ENCODE measurements at places on chromosomes 6 and 20.

- peak; percentile 30 for DNase-seq
These were observed 590 bp downstream of the SLCO4A1 start for GRCh38 chr20:62642666-62643520.

- no peak for DNase-seq
These were observed 262.2 kb downstream of the EYA4 start for GRCh38 chr6:133503336-133503729.

DNA sequence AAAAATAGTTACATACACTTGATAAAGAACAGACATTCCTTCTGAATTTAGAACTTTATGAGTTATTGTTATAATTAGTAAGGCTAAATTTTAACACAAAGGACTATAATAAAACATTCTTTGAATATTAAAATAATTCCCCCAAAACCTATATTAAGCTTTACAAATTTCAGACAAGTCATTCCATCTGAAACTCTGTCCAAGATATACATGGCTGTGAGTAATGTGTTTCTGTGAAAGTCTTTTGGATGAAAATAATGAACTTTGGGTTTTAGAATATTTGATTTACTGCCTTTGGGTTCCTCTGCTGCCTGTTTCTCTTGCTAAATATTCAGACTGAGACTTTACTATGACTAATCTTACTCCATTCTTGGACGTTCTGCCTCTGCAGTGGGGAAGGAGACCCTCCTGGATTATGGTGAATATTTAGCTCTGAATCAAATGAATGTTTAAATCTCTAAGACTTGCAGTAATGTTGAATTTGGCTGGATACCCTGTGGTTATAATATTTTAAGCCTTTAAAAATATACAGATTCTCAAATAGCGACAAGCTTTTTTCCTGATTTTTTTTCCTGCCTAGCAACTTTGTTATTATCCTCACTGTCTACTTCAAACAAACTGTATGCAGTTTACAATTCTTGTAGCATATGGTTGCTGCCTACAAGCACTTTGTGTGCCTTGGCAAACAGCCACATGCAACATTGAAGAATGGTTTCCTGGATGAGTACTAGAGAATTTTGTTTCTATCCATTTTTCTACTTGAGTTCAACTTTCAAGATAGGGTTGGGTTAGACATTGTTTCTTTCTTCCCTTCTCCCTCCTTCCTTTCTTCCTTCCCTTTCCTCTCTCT lies 51.4 kb downstream of the TXLNB start:
- no peak for DNase-seq

- no peak for DNase-seq
These were observed 29.0 kb downstream of the CD83 start for GRCh38 chr6:14146506-14147096.

DNA sequence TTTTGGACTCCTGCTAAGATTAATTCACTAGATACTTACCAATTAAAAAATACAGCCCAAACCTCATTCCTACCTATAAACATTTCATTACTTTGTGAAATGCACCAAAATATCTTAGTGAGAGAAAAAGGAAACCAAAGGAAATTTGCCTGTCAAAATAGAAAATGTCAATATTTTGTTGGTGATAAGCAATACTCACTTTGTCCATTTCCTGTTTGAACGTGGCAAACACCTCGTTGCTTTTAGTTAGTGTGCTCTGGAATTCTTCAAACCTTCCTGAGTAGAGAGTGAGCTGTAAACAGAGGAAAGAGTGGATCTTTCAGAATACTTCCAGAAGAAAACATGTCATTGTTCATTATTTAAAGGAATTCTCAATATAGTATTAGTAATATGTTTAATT lies 44.2 kb downstream of the TXLNB start:
- no peak for DNase-seq

GRCh38 chr6:44381739-44382138 lies 5.8 kb upstream of the CDC5L start:
- DNase-seq, result peak; percentile 48

DNA sequence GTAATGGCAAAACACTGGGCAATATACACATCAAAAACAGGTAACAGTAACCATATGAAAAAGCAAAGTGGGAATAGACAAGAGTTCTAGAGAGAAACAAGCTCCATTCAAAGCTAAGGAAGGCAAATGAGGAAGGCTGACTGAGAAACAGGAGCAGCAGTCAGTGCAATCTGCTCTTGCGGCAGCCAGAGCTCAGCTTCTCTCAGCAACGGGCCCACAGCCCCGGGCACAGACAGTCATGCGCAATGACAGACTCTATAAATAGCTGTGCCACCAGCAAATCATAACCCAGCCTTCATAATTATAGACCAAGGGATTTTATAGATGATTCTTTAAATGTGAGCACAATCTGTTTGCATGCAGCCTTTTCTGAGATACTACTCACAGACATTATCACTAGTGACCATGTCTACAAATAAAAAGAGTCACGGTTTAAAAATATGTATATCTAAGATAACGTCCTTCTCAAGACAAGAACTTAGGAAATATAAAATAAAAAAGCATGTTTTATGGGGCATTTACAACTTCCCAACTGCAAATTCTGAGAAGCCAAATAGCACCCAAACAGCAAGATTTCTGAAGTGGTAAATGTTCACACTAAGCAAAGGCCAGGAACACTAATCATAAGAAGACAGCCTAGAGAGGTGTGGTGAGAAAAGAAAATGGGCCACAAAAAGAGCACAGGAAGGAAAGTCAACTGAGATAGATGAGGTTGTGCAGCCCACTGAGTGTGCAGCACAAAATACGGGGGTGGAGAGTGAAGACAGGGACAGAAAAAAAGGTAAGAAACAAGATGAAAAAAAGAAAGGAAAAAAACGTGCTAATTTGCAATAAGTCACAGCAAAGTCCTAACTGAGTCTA lies 39.9 kb upstream of the BEND6 start:
- no peak for DNase-seq

- DNase-seq, result no peak
These were observed 202.6 kb downstream of the TMEM242 start for GRCh38 chr6:157120534-157121232.

GRCh38 chr20:6704132-6704861 lies 63.2 kb upstream of the BMP2 start:
- DNase-seq, result no peak

GRCh38 chr6:15769511-15770018 lies 106.7 kb upstream of the DTNBP1 start:
- DNase-seq, result no peak

DNA sequence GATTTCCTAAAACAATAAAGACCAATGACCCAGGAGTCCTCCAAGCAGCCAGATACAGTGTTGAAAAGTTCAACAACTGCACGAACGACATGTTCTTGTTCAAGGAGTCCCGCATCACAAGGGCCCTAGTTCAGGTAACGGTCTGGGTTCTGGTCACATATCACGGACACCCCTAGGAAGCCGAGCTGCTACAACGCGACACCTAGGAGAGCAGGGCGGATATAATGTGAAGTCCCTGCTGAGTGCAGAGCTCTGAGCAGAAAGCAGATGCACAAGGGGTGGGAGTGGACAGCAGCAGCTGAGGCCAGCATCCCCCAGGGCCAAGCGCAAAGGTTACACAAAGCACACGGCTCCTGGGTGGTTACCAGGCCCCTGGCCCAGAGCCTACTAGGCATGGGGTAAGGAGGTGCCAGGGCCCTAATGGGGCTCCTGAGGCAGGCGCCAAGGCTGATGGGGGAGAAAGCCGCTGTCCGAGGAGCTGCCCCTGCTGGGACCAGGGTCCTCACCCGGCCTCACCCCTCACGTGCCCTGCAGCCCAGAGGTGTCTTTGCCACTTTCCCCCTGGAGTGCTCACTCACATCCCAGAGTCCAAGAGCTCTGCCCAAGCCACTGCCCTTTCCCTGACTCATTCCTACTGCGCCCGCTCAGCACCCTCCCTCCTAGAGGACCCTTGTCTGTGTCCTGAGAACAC lies 8.4 kb downstream of the CST7 start:
- DNase-seq, result no peak

- no peak for DNase-seq
These were observed 46.9 kb downstream of the OSTM1 start for GRCh38 chr6:108027594-108027993.

- DNase-seq, result no peak
These were observed 7.2 kb downstream of the GCNT2 start for GRCh38 chr6:10528158-10528981.

DNA sequence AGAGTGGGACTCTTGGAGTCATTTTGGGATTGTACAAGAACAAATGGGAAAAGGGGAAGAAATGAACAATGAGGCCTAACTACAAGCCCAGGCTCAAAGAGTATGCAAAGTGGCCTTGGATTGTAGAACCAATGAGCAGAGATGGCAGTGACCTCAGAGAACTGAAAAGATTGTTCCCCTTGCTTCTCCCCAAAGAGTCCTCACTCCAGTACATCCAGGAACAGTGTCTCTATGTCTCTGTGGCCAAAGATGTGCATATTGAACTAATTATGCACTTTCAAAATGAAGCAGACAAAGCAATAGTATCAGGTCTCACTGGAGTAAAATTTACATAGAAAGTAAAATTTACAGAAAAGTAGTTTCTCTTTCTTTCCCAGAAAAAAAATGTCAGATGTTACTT lies 81.0 kb downstream of the SMLR1 start:
- no peak for DNase-seq

DNA sequence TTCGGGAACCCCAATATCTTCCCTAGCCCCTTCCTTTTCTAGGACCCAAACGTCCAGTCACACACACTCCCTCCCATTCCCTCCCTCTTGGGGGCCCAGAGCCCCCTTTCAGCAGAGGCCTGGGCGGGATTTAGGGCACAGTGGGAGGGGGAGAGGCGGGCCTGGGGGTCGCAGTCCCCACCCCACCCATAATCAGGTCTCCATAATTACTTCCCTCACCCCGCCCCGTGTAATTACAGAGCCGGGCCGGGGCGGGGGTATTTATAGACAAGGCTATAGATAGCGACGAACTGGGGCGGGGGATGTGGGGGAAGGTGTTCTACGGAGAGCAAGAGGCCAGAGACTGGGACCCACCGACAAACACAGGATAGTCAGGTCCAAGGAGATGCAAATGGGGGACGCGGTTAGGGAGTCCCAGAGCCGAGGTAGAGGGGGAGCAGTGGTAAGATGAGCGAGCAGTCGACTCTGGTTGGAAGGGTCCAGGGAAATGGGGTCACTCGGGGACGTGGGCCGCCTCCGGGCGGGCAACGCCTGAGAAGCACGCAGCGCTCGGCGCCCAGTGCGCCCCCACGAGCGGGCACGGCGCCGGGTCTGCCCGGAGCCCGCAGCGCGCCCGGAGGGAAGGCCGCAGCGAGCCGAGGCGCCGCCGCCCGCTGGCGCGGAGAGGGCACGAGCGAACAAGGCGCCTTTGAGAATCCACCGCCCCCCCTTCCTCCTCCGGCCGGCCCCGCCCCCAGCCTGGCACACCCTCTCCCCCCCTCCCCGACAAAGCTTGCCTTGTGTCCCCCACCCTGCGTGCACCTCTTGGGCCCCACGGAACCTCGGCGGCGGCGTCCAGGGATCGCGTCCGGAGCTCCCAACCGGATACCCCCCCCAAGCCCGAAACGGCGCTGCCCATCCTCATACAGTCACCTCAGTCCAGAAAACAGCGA lies 670 bp upstream of the COL11A2 start:
- peak; percentile 19 for DNase-seq

DNA sequence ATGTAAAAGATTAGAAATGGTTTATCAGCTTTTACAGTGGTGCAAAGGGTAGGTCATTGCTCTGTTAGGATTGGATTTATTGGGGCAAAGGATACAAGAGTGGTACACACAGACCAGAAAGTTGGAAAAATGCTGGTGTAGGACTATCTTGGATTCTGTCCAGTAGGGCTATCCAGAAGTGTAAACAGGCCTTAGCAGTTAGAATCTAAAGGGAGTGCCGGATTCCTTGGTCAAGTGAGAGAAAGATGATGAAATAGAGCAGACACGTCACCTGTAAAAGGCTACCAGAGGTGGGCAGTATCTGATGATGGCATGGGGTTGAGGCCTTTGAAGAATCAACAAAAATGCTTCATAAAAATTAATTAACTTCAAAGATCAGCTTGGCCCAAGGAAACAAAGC lies 975.9 kb downstream of the KIF16B start:
- no peak for DNase-seq

DNA sequence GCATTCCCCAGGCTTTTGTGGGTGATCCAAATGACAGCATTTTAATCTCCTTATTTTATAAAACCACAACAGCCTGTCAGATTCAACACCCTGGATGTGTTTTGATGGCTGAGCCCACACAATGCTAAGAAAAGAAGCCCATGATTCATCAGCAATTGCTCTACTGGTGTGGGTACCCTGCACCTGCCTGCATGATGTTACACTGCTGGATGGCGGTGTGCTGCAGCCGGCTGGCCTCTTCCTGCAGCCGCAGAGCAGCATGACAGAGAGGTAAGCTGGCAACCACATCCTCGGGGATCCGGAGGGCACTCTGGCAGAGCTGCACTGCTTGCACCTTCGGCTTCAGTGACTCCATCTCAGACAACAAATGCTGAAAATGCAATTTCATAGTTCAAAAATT lies 327.5 kb downstream of the SYNE1 start:
- DNase-seq, result peak; percentile 55

DNA sequence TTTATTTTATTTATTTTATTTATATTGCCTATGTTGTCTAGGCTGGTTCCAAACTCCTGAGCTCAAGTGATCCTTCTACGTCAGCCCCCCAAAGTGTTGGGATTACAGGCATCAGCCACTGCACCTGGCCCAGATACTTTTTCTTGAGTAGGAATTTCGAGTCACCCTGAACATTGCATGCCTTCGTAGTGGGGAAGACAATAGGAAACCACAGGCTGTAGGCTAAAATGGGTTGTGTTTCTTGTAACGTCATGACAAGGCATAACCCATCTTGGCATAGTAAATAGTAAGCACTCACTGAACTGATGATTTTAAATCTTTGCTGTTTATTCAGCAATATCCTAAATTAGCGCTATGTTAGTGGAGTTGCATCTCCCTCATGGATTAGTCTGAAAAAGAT lies 34.9 kb downstream of the PTPN1 start:
- no peak for DNase-seq

DNA sequence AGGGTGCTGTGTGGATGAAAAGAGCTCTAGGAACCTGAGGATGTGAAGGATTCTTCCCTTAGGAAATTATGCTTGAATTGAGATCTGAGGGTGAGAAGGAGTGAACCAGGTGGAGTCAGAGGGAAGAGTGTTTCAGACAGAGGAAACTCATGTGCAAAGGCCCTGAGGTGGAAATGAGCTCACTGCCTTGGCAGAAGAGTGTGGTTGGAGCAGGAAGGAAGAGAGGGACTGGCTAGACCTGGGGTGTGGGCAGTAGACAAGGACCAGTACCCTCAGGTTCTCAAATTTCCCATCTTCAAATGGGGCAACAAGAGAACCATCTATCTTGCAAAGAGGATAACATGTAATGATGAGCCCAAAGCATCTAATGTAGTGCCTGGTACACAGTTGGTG lies 24.0 kb upstream of the GTSF1L start:
- DNase-seq, result no peak
